OCI-LY7 (cell line): ENCODE measurements at places on chromosomes 3 and 15. TPM values are rescaled to one million over a fixed set of nuclear protein-coding genes. Genes with fewer than 3 reads are reported as not detected.
A peak's percentile ranks its signal among the peaks of the same experiment; 100 is the strongest.

DNA sequence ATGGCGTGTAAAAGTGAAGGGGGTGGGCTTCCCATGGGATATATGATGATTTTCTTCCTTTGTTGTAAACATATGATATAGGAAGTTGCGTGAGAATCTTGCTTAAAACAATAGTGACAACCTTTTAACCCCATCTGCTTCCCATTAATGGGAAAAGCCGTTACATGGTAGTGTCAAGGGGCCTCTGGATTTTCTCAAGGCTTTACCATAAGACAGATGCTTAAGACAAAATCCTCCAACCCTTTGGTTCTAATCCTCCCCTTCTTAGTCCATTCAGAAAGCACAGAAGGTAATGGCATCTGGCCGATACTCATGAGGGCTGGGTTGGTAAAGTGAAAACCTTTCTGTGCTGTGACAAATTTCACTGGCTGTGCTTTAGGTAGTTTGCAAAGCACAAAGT, 25.0 kb downstream of the DPH3 start:
- DNase-seq, result no peak

DNA sequence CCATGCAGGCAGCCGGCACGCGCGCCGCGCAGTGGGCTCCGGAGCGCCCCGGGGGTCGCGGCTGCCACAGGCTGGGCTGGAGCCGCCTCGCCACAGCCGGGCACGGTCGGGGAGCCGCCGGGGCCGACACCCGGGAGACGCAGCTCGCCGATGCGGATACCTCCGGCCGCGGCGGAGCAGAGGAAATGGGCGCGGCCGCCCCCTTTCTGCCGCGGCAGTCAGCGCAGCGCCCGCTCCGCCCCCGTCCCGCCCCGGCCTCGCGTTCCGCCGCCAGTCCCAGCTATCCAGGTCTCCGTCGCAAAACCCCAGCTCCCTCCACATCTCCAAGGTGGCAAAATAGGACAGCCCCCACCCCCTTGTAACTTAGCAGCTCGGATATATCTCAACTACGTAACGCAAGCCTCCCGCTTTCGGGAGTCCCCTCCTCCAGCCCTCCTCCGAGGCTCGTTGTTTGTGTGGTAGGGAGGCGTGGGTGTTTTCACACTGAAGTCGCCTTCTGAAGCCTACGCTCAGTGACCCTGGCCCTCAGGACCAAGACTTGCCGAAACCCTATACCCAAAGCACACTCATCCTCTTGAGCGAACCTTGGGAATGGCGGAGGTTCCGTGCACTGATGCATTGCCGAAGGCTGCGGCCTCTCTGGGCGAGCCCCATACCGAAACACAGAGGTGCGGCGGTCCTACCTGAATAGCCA, at the start of gene SH3BP5:
TSS of gene SH3BP5 (minus strand) at position 182 of the 694 bp plus-strand sequence. CDS start at position 4, 178 bp downstream.
- DNase-seq, result peak; percentile 86

DNA sequence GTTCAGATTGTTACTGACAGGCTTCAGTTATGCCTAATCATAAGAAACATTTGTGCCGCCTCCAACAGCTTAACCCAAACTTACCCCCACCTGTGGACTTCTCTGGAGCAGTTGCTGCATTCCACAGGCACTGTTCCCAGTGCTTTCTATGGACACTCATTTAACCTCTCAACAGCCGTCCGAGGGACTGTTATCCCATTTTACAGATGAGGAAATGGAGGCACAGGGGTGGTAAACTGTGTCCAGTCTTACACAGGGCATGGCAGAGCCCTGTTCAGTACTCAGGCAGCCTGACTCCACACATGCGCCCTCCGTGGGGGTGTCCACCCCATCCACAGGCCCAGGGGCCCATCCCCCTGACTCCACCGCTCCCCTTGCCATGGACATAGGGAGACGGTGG, 14.3 kb upstream of the TGM5 start:
- DNase-seq, result no peak

GRCh38 chr15:86735247-86736040, 655.8 kb downstream of the AGBL1 start:
- no peak for DNase-seq

The HYAL1 gene
- total RNA-seq, result 0.33 and 0.36 TPM in 2 replicates

DNA sequence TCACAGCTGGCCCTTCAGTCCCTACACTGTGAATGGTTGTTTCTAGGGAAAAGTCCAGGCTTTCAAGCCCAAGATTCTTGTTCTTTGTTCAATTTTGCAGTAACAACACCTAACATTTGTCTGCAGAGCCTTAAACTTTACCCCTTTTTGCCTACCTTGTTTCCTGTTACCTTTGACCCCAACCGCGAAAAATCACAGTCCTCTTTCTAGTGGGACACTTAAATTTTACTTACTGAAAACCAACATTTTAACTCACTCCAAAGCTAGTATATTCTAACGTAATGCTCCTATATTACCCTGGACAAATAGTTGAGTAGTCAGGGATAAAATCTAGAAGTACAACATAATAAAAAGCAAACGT, 649 bp upstream of the PIK3CB start:
- peak; percentile 17 for DNase-seq

DNA sequence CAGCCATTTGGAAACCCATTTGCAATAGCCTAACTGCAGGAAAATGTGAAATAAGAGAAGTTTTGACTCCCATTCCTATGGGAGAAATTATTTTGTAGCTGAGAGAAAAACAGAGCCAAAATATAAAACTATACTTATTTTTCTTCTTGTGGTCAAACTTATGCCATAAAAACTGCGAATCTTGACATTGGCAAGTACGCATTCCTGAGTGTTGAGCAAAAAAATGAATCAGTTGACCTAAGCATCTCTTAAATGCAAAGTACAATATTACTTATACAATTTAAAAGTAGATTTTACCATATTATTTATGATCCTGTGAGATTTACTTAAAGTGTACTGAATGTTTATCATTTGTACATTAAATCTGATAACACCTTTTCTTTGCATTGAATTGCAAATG, 50.1 kb upstream of the CMC1 start:
- DNase-seq, result no peak

DNA sequence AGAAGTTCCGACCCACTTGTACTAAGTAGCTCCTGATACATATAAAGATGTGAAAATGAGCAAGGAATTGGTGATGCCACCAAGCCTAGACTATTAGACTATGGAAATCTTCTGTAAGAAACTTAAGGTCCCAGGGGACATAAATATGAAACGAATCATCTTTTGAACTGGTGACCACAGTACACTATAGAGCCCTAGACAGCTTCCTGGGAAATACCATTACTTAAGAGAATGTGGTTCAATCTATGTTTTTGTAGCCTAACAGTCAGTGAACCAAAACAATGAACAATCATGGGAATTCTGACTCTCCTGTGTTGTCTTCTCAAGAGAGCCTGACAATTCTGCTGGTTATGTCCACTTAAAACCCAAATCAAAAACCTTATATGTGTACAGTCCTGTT, 191.6 kb downstream of the GREM1 start:
- DNase-seq, result peak; percentile 59

GRCh38 chr15:42089942-42090341, 4.4 kb downstream of the PLA2G4D start:
- DNase-seq, result no peak

GRCh38 chr3:151403246-151403645, 18.7 kb upstream of the P2RY12 start:
- no peak for DNase-seq

The SLITRK3 gene
- total RNA-seq, result not detected in 2 replicates

The CHMP2B gene
- total RNA-seq, result 31.5 and 32.3 TPM in 2 replicates

GRCh38 chr3:30399394-30400181, 206.8 kb upstream of the TGFBR2 start:
- no peak for DNase-seq

DNA sequence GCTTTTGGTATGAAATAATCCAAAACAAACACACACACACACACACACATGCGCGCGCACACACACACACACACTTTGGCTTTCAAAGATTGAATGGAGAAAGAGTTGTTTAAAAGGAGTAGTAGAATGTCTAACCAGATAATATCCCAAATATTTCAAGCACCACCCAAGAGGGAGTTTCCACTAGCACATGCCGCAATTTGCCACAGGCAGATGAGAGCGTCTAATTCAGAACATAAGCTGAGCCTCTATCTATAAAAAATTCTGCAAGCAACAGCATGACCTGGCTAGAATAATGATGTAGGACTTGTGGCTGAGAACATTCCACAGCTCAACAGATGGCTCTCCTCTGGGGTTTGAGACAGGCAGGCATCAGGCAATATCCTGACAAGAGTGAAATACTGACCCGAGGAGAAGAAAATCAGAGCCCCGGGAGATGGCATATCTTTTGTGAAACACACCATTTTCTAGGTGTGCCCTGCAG, 302.5 kb upstream of the GADL1 start:
- DNase-seq, result no peak

- DNase-seq, result no peak
Measured at GRCh38 chr3:194330579-194330978, 20.5 kb downstream of the CPN2 start.

The AP3B2 gene
- 0.13 and 0.50 TPM in 2 replicates for total RNA-seq

DNA sequence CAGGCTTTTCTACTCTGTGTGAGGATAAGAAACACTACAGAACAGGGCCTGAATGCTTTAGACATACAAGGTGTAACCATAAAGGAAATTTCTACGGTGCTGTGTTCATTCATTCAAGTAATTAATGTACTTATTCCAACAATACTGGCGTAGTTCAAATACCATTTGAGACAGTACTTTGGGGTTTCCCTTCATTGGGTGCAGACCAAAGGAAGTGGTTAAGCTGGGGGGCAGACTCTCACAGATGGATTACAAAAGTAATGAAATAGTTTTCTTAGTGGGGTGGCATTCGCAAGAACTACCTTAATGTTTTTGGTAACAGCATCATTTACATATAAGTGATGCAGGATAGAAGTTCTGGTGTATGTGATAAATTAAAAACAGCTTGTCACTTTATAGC, 65.9 kb downstream of the BTD start:
- no peak for DNase-seq

DNA sequence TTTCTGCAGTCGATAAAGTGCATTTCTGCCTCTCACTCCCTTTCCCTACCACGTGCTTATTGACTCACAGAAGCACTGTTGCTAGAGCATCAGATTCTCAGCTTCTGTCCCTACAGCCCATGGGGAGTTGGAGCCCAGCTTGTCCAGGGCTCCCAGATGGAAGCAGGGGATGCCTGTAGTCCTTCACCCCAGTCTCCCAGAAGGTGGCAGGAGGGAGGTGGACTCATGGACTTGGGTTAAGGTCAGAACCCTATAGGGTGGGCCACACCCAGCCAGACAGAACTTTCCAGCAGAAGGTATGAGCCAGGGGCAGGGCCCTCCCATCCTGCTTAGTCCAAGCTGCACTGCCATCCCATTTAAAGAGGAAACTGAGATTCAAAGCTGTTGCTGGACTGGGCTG, 33.1 kb upstream of the SEMA3F start:
- DNase-seq, result no peak

GRCh38 chr15:49675041-49675440, 54.2 kb downstream of the DTWD1 start:
- no peak for DNase-seq

GRCh38 chr3:39934696-39935095, 125.3 kb downstream of the MYRIP start:
- DNase-seq, result no peak

The WDR72 gene
- not detected in 2 replicates for total RNA-seq

The GXYLT2 gene
- not detected in 2 replicates for total RNA-seq

DNA sequence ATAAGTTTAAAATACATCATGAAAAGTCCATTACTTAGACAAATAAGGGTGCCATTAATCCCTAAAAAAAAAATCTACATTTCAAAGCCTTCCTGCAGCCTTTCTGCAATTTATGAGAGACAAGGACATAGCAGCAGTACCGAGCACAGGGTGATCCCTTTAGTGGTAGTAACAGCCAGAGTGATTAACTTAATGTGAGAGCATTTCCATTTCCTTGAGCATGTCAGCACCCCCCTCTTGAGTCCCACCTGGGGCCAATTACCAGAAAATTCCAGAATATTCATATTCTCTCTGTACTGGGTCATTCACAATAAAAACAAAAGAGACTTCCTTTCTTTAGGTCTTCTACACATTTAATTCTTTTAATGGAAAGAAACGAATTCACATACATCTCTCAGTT, 546.9 kb upstream of the CCDC54 start:
- DNase-seq, result no peak

The TRIM42 gene
- total RNA-seq, result not detected in 2 replicates

DNA sequence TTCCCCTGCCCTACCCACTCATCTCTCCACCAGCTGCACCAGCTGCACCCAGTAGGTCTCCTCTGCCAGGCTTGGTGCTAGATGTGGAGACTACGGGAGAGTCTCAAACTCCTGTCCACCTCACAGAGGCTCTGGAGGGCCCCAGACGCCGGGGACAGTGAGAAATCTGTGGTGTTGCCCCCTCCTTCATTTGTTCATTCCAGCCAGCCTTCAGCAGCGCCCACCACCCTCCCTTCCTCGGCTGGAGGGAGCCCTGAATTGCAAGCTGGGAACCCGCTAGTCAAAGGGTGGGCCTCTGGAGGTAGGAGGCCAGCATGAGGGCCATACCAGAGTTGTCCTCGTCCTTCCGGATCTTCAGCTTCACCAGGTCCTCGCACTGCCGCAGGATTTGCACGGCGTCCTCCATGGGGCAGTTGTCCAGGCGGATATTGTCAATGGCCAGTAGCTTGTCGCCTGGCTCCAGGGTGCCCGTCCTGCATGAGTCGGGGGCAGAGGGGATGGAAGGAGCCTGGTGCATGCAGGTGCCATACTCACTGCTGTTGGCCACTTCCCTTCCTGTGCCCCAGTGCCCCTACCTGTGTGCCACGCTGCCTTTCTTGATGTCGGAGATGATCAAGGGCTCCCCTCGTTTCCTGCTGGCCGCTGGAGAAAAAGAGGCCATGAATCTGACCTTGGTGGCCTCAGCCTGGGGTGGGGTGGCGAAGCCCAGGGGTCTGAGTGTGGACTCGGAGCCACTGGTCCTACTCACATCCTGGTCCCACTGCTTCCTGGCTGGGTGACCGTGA, 29.1 kb downstream of the GRIP2 start:
- DNase-seq, result no peak

GRCh38 chr3:152197451-152197850, 71.3 kb upstream of the MBNL1 start:
- DNase-seq, result no peak

The ACSBG1 gene
- total RNA-seq, result 0.30 and 0.52 TPM in 2 replicates

DNA sequence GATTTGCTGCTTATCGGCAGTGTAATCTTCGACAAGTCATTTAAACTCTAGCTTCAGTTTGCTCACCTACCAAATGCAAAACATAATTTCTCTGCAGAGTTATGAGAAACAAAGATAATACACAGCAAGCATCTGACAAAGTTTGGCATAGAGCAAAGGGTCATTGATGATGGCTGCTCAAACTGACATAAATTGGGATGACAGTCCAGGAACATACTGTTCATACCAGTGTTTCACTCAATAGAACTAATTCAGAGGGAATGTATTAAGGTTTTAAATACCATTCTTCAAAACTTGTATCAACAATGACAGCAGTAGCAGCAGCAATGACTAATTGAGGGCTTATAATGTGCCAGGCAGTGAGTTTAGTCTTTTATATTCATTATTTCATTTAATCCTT, 137.6 kb downstream of the SPATA16 start:
- DNase-seq, result no peak

DNA sequence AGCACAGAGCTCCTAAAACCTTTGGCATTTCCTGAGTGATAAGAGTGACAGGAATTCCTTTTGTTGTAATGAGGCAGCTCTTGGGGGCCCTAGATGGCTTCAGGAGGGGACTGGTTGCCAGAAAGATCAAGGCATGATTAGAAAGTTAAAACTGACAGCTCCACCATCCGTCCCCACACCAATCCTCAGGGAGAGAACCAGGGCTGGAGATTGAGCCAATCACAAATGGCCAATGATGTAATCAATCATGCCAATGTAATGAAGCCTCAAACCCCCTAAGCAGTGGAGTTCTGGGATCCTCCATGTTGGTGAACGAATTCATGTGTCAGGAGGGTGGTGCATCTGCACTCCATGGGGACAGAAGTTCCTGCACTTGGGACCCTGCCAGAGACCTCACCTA, 265.1 kb downstream of the OCA2 start:
- no peak for DNase-seq

- no peak for DNase-seq
Measured at GRCh38 chr15:51768018-51768417, 16.6 kb downstream of the TMOD2 start.
